M059J (cell line): ENCODE measurements at places on chromosomes 5 and 9. TPM values are rescaled to one million over a fixed set of nuclear protein-coding genes. Genes with fewer than 3 reads are reported as not detected.

GRCh38 chr5:115375893-115376292, 79.4 kb upstream of the CCDC112 start:
- peak; percentile 27 for DNase-seq

DNA sequence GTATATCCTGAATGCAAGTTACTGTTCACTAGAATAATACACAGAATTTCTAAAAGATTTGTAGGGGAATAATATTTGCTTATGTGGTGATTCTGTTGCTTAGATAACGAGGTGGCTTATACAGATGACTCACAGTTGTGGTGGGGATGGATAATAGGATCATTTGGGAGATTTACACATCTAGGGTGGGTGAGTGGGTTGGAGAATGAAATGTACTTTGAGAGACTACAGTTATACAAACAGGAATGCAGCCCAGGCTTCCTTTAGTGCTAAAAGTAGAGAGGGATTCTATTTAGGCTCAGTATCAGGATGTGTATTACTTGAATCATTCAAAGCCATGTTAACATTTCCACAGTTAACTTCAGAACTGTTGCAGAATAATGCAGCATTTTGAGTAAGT, 1.8 kb downstream of the CTXN3 start:
- DNase-seq: peak; percentile 83

GRCh38 chr9:104872656-104873488, 55.1 kb downstream of the ABCA1 start:
- DNase-seq: peak; percentile 98

- no peak for DNase-seq
Observed at GRCh38 chr9:2741441-2742158, 24.3 kb downstream of the KCNV2 start.

- peak; percentile 47 for DNase-seq
Observed at GRCh38 chr9:110337727-110338126, at the start of gene TXNDC8. Gene TXNDC8 (minus strand): TSS chr9:110337863.

- peak; percentile 6 for DNase-seq
Observed at GRCh38 chr9:126151031-126151685, 175.5 kb upstream of the MVB12B start.

GRCh38 chr5:172052450-172053236, 46.2 kb upstream of the FBXW11 start:
- peak; percentile 53 for DNase-seq

The TAF1L gene
- total RNA-seq: 0.02 TPM in 2 replicates

GRCh38 chr5:96117771-96118651, 156.4 kb upstream of the ELL2 start:
- peak; percentile 76 for DNase-seq

GRCh38 chr9:117343427-117343826, 71.4 kb downstream of the ASTN2 start:
- DNase-seq: no peak

- DNase-seq: peak; percentile 13
Observed at GRCh38 chr5:67577424-67577823, 380.8 kb upstream of the CD180 start.

The IFNA16 gene
- not detected in 2 replicates for total RNA-seq

The INSL6 gene
- total RNA-seq: not detected in 2 replicates

The ENTR1 gene
- total RNA-seq: 42.3 and 64.2 TPM in 2 replicates

- no peak for DNase-seq
Observed at GRCh38 chr9:137397675-137398423, 25.1 kb downstream of the EXD3 start.

GRCh38 chr5:144131261-144131660, 39.2 kb downstream of the YIPF5 start:
- DNase-seq: no peak

The OR2V1 gene
- not detected in 2 replicates for total RNA-seq

DNA sequence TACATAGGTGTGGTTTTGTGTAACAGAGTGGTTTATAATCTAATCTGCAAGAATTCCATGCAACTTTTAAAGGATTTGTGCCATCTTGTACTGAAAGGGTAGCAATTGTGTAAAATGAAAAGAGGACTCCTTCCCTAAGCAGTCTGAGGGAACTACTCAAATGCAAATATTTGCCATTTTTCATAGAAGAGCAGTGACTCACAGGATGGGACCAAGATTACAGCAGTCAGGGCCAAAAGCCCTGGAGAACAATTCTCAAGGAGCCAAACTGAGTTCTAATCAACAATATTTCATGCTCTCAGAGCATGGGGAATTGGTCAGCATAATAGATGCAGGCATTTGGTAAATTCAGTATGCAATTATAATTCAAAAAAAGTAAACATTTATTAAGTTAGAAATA, 495.8 kb downstream of the CHSY3 start:
- DNase-seq: peak; percentile 8

DNA sequence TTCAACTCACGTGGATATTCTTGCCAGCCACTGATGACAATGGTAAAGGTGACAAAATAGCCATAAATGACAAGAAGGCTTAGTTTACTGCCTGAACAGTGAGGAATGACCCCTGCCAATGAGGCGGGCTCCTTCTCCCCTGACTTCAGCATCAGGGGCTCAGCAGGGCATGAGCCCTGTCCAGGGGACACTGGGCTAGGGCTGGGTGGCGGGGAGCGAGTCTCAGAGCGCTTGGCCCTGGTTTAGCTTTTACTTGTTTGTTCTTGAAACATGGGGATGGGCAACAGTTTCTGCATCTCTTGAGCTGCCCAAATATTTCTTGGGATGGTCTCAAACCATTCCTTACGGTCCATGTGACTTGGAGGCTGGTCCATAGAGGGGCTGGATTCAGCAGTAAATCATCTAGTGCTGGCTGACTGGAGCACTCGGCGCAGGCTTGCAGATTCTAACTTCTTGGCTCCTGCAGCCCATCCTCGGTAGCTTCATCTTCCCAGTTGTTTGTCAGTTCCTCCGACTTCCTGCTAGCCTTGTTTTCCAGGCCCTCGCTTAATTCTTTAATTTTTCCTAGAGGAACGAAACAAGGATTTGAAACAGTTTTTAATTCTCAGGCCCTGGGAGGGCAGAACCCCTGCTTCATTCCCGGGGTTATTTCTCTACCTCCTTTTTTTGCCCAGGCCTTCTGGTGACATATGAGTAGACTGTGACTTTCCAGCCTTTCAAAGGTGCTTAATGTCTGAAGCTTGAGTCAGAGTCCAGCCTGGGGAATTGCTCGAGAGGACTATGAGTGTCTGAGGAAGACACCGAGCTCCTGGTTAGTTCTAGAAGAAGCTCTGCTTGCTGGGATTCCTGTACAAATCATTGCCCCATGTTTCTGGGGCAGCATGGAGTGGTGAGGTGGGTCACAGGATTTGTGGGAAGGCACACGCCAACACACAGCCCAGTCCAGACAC, 4.5 kb upstream of the HMCN2 start:
- no peak for DNase-seq

DNA sequence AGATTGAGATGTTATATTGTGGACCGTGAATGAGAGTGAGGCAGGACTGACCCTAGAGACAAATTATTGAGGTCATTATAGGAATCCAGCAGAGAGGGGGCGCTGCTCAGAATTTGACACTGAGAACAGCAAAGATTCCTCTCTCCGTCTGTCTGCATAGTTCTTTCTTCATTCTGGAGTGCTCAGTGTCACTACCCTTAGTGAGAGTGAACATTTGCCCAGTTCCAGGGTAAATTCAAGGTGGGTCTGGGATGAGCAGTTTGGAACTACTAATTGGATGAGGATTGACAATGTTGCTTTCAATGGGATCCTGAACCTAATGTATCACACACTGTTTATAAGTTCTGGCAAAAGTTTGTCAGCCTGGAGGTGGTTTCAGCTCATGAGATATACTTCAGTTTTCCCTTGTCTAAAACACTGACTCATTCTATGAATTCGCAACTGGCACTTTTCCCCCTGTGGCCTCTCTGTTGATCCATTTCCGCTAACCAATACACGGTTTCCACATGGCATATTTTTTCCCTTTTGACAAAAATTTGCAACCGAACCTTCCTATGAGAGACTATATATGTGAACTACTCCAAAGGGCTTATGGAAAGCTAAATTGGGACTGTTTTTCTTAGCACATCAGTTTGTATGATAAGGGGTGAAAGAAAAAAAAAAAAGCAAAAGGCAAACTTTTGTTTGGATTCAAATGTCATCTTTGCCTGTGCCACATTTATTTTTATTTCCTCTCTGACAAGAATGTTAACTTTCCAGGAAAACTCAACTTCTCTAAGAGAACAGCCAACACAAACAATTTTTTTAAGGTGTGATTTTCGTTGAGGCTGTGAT, 1240.7 kb upstream of the WWC1 start:
- DNase-seq: peak; percentile 46

DNA sequence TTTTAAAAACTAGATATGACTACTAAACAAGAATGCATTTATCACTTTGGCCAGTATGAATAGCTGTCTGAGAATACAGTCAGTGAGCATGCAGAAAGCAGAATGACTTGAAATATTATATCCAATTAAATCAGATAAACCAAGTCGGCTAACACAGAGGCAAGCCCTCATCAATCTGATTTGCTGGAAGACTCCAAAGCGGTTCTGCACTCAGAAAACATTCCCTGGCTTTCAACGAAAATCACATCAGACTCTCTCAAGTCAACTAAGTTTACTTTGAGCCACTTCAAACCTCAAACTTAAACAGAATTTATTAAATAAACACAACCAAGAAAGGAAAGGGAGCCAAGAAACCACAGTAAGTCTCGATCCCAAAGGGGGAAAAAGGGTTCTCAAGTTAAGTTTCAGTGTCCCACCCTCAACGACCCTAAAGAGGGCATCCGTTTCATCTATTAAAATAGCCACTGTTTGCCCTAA, 1.4 kb downstream of the MYO10 start:
- peak; percentile 72 for DNase-seq

DNA sequence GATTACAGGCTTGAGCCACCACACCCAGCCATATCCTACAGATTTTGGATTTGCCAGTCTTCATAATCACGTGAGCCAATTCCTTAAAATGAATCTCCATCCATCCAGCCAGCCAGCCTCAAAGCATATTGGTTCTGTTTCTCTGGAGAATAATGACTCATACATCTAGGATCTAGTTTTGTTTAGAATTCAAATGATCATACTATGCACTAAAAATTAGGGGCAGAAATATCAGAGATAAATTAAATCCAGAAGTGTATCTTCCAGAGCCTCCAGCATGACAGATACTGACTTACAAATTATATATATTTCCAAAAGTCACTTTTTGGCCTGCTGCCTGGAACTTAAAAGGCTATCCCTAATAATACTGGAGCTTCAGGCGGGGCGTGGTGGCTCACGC, 119.1 kb upstream of the NR5A1 start:
- peak; percentile 24 for DNase-seq

GRCh38 chr5:13653709-13654108, 290.8 kb downstream of the DNAH5 start:
- no peak for DNase-seq

DNA sequence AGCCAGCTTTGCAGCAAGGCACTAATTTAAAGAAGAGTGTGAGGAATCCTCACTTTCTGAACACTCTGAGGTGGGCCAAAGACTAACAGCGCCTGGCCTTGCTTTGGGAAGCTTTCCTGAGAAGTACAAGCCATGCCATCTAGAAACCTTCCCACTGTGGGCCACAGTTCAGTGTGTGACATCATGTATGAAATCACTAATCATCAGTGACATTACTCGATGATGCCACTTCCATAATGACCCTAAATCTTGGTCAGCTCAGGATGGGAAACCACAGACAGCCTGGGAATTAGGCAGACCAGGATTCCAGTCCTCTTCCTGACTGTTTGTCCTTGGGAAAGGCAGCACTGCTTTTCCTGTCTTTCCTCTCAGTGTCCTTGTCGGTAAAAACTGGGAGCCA, 54.2 kb upstream of the HSPA9 start:
- no peak for DNase-seq

The CPLANE1 gene
- 7.2 and 20.2 TPM in 2 replicates for total RNA-seq

DNA sequence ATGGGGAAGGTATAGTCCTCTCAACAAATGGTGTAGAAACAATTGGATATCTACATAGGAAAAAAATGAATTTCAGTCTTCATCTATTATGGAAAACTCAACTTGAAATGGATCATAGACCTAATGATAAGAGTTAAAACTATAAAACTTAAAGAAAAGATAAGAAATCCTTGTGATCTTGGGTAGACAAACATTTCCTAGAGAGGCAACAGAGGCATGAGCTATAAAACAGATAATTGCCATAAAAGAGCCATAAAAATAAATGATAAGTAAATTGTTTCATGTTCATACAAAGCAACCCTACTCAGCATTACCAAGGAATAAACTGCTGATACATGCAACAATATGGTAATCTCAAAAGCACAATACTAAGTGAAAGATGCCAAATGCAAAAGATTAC, 76.2 kb downstream of the SNX18 start:
- DNase-seq: no peak

GRCh38 chr9:133715295-133715865, 22.8 kb downstream of the SARDH start:
- DNase-seq: peak; percentile 82

DNA sequence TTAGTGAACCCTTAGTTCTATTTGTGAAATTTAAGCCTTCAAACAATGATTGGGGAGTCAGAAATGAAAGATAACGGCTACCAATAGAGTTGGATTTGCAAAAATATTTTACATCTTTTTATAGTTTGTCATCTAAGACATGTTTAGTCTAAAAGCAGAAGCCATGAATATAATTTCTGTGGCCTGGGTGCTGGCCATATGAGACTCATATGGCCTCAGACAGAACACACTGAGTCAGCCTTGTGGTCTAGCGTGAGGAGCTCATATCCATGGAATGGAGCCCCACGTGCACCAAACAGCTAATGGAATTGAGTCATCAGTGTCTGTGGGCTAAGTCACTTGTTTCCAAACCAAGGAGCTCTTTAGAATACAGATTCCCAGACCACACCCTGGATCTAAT, 240.7 kb upstream of the NREP start:
- peak; percentile 100 for DNase-seq

GRCh38 chr5:72818866-72819534, 2.5 kb downstream of the TNPO1 start:
- peak; percentile 76 for DNase-seq

DNA sequence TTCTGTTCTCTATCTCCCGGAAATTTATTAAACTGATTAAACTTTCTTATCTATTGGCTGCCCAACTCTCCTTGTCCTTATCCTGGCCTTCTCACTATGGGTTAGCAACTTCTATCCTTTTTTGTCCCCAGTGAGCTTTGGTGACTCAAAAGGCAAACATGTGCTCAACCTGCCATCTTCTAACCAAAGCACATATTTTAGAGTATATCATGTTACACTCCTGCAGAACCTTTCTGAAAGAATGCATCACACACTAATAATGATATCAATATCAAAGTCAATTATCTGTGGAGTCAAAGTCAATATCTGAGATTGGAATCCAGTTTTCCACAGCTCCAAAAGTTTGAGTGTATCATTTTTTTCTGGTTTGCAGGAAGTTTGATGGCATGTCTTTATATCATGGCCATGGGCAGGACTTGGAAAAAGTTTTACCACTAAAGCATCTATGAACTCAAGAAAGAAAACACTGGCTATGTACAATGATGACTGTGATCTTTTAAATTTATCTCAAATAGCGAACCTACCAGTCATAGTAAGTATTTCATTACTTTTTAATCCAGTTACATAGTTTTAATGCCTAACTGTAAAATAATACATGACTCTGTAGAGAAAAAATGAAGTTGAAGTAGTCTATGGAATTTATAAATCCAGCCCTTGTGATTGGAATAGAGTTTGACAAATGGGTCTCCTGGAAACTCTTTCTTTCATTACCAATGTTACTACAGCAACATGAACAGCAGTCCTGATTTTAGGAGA, 166.8 kb downstream of the DROSHA start:
- DNase-seq: peak; percentile 80

The CDO1 gene
- total RNA-seq: 0.05 and 0.74 TPM in 2 replicates

The LECT2 gene
- total RNA-seq: not detected in 2 replicates

GRCh38 chr5:95812074-95812471, 10.5 kb downstream of the GLRX start:
- DNase-seq: no peak

GRCh38 chr9:104969116-104969515, 41.2 kb upstream of the ABCA1 start:
- DNase-seq: no peak

The KLHL9 gene
- 15.9 and 24.5 TPM in 2 replicates for total RNA-seq

The ADRB2 gene
- 6.6 and 8.0 TPM in 2 replicates for total RNA-seq
